ENCODE measurements at places on chromosomes 16 and 17.

DNA sequence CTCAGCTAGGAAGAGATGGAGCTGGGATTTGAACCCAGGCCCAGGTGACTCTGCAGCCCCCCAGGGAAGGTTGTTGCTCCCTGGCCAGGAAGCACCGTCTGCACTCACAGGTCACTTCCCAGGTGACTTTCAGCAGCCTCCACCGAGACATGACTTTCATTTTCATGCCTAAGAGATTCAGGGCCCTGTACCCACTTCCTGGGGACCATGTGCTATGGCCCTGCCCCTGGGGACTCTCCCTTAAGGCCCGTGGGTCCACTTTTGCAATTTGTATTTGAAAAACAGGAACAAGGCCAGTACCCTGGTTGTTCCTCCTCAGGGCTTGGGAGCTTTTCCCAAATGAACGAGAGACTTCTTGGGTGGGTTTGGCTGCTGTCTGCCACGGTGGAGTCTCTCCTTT is 191.0 kb downstream of the IRF8 start:
- DNase-seq = peak; percentile 34

DNA sequence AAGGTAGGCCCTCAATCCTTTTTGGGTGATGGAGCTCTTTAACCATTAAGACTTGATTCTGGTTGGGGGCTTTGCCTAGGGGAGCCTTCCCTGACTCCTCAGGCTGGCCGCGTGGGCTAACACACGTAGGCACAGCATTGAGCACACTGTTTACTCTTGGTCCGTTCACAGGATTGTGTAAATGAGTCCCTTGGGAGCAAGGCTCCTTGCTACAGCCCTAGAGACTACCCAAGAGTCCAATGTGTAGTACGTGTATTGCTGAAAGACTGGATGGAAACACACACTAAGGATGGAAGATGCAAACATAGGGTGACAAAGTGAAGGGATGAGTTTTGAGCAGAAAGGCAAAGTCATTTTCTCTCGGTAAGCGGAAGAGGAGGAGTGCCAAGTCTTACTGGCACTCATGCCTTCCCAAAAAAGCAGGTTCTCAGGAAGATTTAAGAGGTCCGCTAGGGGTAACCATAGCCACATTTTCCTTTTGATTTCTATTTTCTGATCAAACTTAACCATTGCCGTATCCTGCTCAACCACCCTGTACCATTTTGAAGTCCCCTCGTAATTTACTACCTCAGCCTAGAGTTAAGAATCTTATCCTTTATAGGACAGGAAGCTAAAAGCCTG is 911 bp upstream of the ITGA2B start:
- DNase-seq = no peak

DNA sequence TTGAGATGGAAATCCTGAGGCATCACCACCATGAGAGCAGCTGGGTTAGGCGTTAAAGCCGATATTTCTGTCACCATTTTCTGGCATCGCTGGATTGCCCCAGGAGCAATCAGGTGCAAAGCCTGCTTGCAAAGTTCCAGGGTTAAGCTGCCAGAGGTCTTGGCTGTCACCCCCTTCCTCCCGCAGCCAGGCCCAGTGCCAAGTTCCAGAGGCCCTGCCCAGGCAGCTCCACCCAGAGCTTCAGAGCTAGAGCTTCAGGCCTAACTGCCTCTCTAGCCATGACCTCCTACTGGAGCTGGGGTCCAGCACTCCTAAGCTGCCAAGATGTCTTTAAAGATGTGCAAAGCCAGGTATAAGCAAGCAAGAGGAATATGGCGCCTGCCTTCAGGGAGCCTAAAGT is 8.8 kb upstream of the TMEM238L start:
- DNase-seq = no peak

DNA sequence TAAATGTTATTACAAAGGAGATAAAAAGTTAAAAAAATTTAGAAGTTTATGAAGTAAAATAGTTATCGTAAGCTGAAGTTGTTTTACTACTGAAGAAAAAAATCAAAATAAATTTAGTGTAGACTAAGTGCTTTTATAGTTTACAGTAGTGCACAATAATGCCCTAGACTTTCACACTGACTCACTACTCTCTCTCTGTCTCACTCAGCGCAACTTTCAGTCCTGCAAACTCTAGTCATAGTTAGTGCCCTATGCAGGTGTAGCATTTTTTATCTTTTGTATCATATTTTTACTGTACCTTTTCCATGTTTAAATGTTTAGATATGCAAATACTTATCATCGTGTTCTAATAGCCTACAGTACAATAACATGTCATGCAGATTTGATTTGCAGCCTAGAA is 17.7 kb upstream of the TOM1L1 start:
- DNase-seq = no peak

DNA sequence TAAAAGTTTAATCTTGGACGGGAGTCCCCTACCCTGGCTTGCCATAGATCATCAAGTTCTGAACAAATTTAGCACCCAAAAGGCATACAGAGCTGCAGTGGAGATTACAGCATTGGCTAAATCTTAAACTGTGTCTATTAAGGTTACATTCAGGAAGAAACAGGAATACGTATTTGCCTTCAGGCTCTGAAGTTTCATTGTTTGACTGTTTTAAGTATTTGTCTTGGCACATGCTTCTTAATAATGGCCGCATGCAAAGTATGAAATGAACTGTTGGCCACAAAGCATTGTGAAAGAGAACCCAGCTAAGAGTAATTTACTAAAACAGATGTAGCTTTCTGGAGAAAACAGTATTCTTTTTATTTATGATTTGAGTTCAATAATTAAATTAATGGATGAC is 63.9 kb upstream of the CNEP1R1 start:
- DNase-seq = no peak

GRCh38 chr16:69412287-69412686 is 12.1 kb upstream of the CYB5B start:
- DNase-seq = no peak

DNA sequence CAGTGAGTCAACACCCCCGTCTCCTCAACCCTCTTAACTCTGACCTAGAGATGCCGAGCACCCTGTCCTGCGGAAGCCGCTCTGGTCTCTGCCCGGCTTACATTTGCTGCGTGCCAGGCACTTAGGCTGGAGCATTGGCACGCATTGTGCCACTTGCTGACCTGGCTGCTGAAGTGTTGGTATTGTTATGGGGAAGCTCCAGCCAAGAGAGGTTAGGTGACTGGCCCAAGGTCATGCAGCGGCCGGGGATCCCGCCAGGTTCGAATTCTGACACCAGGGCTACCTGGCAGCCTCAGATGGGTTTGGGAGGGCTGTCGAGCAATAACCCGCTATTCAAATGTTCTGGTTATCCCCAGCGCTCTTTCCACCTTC is 5.0 kb upstream of the HSD17B1 start:
- DNase-seq = no peak

DNA sequence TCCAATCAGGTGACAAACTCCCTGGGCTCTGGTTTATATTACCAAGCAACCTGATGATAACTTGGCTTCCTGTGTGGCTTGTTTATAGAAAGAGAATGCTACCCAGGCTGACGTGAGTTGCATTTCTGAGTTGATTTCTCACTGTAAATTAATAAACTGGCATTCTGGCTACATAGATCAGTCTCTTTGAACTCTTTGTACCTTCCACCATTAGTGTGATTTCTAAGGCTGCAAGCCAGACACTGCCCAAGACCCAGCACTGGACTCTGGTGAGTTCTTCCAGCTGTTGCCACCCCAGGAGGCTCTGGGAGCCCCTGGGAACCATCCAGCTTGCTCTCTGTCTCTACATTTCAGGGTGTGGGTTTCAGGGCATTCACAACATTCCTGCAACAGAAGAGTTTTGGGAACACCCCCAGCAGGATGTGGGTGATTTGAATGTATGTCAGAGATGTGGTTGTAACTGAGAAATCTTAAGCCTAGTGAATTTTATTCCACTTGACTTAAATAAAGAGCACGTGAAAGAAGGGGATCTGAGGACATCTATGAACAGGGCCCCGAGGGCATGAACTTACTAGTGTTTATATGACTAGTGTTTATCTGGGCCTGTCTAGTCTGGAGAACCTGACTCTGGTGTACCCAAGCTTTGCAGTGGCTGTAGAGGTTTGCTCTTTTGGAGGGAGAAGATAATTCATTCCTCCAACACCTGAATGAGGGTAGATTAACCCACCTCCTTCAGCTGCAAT is 30.3 kb upstream of the LRRC37A start:
- no peak for DNase-seq

DNA sequence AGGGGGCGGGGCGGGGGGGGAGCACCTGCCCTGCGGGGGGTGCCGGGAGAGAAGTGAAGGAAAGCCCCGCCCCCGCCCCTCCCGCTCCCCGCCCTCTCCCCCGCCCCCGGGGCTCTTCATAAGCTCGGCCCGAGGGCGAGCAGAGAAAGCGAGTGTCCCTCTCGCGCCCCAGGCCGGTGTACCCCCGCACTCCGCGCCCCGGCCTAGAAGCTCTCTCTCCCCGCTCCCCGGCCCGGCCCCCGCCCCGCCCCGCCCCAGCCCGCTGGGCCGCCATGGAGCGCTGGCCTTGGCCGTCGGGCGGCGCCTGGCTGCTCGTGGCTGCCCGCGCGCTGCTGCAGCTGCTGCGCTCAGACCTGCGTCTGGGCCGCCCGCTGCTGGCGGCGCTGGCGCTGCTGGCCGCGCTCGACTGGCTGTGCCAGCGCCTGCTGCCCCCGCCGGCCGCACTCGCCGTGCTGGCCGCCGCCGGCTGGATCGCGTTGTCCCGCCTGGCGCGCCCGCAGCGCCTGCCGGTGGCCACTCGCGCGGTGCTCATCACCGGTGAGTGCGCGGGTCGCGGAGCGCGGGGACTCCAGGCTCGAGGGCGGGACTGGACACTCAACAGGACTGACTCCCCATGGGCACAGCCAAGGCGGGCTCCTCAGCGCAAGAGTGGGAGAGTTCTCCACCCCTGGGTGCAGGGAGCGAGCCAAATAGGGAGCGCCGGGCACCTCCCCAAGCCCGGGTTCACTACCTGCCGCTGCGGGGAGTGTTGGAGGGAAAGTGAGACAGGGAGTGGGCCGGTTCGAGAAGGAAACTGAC is at the start of gene HSD11B2:
TSS of gene HSD11B2 (plus strand) at position 145 of the 798 bp plus-strand sequence. CDS start at position 273, 128 bp downstream.
- DNase-seq = no peak

GRCh38 chr16:80006241-80007215 is 406.0 kb upstream of the MAF start:
- DNase-seq = no peak

GRCh38 chr16:2799205-2799858 is 1.1 kb downstream of the PRSS41 start:
- DNase-seq = no peak

GRCh38 chr17:45200701-45201100 is 21.0 kb upstream of the FMNL1 start:
- no peak for DNase-seq

DNA sequence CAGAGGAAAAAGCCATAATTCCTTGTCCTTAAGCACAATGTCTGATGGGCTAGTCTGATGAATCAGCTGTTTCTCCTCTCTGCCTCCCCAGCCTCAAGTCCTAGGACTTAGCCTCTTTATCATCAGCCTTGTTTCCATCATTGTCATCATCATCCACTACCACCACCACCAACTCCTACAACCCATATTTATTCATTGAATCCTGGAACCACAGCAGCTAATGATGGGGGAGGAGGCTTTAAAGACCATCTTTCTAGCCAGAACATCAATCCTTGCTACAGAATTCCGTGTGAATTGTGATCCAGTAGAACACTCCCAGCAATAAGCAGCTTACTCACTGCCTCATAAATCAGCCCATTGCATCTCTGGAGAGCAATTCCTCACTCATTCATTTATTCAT is 97.6 kb upstream of the TMEM132E start:
- DNase-seq = no peak

GRCh38 chr17:79574656-79575055 is 36.2 kb downstream of the RBFOX3 start:
- DNase-seq = no peak

DNA sequence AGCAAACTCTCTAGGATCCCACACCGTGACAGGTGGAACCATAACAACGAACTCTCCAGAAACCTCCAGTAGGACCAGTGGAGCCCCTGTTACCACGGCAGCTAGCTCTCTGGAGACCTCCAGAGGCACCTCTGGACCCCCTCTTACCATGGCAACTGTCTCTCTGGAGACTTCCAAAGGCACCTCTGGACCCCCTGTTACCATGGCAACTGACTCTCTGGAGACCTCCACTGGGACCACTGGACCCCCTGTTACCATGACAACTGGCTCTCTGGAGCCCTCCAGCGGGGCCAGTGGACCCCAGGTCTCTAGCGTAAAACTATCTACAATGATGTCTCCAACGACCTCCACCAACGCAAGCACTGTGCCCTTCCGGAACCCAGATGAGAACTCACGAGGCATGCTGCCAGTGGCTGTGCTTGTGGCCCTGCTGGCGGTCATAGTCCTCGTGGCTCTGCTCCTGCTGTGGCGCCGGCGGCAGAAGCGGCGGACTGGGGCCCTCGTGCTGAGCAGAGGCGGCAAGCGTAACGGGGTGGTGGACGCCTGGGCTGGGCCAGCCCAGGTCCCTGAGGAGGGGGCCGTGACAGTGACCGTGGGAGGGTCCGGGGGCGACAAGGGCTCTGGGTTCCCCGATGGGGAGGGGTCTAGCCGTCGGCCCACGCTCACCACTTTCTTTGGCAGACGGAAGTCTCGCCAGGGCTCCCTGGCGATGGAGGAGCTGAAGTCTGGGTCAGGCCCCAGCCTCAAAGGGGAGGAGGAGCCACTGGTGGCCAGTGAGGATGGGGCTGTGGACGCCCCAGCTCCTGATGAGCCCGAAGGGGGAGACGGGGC is 1.3 kb downstream of the SPN start:
- DNase-seq = no peak

- DNase-seq = no peak
These were observed 628 bp upstream of the BLMH start for GRCh38 chr17:30292286-30292858.

GRCh38 chr17:81245024-81245664 is 6.0 kb downstream of the NDUFAF8 start:
- peak; percentile 45 for DNase-seq

GRCh38 chr16:86069736-86070298 is 170.9 kb downstream of the IRF8 start:
- DNase-seq = no peak

GRCh38 chr17:5874486-5874885 is 195.7 kb upstream of the WSCD1 start:
- DNase-seq = no peak

- DNase-seq = no peak
These were observed 804 bp downstream of the ATP6V0C start for GRCh38 chr16:2514333-2515179.

DNA sequence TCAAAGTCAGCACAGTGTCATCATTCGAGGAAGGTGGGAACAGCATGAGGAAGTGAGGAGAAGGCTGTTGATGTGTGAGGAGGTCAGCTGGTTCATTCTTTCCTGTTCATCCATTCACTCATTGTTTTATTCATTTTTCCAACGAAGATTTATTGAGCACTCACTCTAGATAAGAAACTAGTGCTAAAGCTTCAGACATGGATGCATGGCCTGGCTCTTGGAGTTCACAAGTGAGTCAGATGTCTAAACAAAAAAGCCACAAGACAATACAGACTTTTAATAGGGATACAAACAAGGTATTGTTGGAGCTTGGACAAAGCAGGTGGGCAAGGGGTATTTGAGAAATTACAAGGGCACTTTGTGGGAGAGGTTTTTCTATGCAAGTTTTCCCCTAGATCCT is 31.3 kb upstream of the MPHOSPH6 start:
- DNase-seq = no peak

GRCh38 chr17:16926571-16927451 is 45.1 kb downstream of the TNFRSF13B start:
- no peak for DNase-seq

Measured in GM12878 (cell line).